Activated T-cell treated with anti-CD3 and anti-CD28 coated beads, Interleukin-2, amount 50 U/mL, for 24 hours (primary cell): ENCODE measurements at places on chromosomes 6 and 20.
A peak's percentile ranks its signal among the peaks of the same experiment; 100 is the strongest.

DNA sequence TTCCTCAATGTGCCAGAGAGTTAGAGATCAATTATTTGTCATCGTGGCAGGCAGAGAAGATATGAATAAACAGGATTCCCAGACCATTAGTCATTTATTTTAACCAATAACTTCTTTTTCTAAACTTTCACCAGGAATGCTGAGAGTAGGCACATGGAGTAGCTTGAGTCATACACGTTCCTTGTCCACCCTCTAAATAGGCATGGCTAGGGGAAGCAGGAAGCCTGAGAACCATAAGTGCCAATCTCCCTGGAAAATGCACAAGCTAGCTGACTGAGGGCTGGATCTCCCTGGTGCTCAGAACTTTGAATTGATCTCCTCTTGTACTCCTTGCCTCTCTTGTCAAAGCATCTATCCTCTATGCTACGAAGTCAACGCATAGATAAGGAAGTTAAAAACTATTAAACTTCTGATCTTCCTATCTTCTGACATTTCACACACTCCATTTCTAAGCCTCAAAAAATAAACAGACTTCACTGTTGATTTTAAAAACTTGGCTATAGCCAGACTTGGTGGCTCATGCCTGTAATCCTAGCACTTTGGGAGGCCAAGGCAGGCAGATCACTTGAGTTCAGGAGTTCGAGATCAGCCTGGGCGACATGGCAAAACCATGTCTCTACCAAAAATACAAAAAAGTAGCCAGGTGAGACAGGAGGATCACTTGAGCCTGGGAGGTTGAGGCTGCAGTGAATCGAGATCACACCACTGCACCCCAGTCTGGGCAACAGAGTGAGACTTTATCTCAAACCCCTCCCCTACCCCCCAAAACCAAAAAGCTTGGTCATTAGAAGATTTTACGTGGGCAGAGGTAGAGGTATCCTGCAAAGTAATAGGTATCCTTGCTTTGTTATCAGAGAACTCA, 11.8 kb downstream of the ADTRP start:
- no peak for DNase-seq
- H3K27me3 ChIP-seq = peaks cover 3% of the 10 kb centered on the region
- no peak overlapping the region for H3K4me3 ChIP-seq
- peak overlapping the region; percentile 59 for H3K27ac ChIP-seq

GRCh38 chr6:21149470-21149869, 444.1 kb upstream of the SOX4 start:
- no peak for DNase-seq
- no peak overlapping the region for H3K27ac ChIP-seq
- H3K4me1 ChIP-seq = no peaks in the 10 kb centered on the region
- H3K4me3 ChIP-seq = no peak overlapping the region

GRCh38 chr6:125985979-125986300, 400 bp upstream of the TRMT11 start:
- no peak for DNase-seq
- H3K27me3 ChIP-seq = no peaks in the 10 kb centered on the region
- peaks cover 11% of the 10 kb centered on the region for H3K36me3 ChIP-seq
- no peak overlapping the region for H3K4me3 ChIP-seq
- no peak overlapping the region for H3K27ac ChIP-seq

DNA sequence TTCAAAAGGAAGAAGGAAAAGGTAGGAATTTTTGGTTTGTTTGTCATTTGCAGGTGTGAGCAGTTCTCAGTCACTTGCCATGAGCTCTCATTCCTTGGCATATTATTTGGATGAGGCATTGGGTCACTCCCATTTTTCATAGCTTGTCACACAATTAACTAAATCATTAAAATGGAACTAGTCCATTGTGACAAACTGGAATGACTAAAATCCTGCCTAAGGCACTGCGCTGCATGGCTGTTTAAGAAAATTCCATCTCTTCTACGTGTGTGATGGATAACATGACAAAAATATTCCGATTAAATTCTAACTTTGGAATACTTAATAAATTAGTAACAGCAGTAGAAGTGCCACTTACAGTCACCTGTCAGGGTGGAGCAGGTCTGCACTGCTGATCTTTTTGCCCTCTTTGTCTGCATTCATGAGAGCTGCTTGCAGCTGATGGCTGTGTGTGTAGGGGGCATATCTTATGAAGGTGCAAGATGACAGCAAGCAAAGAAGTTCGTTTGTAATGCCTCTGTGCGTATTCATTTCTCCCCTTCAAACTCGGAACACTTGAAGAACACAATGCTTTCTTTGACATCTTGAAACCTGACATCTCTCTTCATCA, 1292.6 kb upstream of the MAP3K7 start:
- H3K27me3 ChIP-seq = no peaks in the 10 kb centered on the region
- H3K4me3 ChIP-seq = no peak overlapping the region
- no peak for DNase-seq
- no peaks in the 10 kb centered on the region for H3K4me1 ChIP-seq

DNA sequence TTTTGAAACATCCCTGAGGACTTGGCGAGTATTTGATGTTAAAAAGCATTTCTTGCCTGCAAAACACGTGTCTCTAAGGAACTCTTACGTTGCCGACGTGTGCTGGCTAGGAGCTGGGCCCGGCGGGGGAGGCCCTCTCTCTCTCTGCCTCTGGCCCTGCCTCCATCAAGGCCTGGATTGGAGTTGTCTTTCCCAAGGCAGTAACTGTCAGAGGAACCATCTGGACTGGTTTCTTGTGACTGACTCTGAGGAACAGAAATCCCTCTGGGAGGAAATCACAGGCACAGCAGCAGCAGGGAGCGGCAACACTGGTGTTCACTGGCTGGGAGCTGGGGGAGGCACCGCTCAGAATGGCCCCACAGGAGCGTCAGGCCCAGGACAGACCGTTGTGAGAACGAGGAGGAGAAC, 244.2 kb downstream of the NRN1 start:
- no peaks in the 10 kb centered on the region for H3K27me3 ChIP-seq
- no peak overlapping the region for H3K4me3 ChIP-seq
- no peak for DNase-seq
- peaks cover 9% of the 10 kb centered on the region for H3K36me3 ChIP-seq

GRCh38 chr6:157592541-157592940, 211.6 kb downstream of the ZDHHC14 start:
- H3K4me1 ChIP-seq = peaks cover 2% of the 10 kb centered on the region
- DNase-seq = no peak
- no peaks in the 10 kb centered on the region for H3K27me3 ChIP-seq
- peaks cover 6% of the 10 kb centered on the region for H3K36me3 ChIP-seq
- H3K4me3 ChIP-seq = no peak overlapping the region
- no peak overlapping the region for H3K27ac ChIP-seq

DNA sequence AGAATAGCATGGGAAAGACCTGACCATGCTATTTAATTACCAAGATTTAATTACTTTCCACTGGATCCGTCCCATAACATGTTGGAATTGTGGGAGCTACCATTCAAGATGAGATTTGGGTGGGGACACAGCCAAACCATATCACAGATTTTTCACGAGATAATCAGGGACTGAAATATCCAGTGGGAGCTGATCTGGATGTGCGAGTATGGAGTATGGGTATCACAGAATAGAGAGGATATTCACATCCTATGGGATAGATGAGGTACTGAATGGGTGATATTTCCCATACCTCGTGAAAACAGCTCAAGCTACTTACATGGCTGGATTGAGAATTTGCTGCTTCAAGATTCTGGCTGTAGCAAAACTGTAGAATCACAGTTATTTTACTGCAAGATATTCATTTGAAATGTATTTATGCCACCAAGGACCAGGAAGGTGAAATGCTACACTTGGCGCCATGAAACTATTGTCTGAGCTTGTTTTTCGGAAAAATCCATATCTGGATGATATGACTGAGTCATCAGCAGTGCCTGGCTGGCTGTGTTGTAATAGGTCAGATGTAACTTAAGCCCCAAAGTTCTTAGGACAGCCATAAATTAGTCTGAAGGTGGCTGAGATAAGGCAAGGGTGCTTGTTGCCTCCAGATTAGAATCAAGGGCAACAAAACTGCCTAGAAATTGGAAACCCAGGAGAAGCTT, 29.8 kb downstream of the KCNS1 start:
- DNase-seq = no peak
- H3K27me3 ChIP-seq = no peaks in the 10 kb centered on the region
- no peak overlapping the region for H3K4me3 ChIP-seq
- peaks cover 91% of the 10 kb centered on the region for H3K36me3 ChIP-seq
- peaks cover 64% of the 10 kb centered on the region for H3K4me1 ChIP-seq
- H3K27ac ChIP-seq = peak overlapping the region; percentile 73

DNA sequence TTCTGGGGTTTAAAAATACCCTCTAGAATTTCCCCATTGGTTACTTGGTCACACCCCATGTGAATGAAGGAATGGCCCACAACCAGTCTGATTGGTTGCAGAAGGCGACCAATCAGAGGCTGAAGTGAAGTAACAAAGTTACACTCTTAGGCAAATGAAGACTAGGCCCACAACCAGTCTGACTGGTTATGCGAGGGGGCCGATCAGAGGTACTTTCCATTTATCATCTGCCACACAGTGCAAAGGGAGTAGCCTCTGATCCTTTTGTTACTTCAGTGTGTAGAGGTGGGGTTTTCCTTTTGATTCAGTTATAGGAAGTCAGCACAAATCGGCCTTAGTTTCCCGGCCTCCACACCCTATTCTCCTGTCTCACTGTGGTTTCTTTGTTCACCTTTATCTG, 61.2 kb upstream of the SGK1 start:
- peaks cover 27% of the 10 kb centered on the region for H3K4me1 ChIP-seq
- H3K4me3 ChIP-seq = no peak overlapping the region
- peak; percentile 34 for DNase-seq
- H3K36me3 ChIP-seq = no peaks in the 10 kb centered on the region
- peak overlapping the region; percentile 88 for H3K27ac ChIP-seq

DNA sequence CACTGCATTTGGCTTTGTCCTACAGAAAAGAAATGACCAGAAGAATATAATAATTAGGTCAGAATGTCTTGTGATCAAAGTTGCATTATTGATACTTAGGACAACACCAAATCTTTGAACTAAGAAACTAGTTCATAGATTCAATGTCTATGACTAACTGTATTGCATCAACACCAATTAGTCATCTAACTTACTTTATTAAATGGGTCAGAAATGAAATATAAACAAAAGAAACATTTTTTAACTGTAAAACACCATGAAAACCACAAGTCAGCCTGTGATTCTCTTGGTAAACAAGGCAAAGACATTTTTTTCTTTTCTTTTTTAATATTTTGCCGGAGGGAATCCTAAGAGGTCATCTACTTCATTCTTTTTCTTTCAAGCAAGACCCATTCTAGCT, 114.1 kb upstream of the HDDC2 start:
- H3K36me3 ChIP-seq = no peaks in the 10 kb centered on the region
- no peak for DNase-seq
- H3K27ac ChIP-seq = no peak overlapping the region
- H3K4me1 ChIP-seq = no peaks in the 10 kb centered on the region

GRCh38 chr20:10385850-10386544, 48.0 kb downstream of the MKKS start:
- DNase-seq = no peak
- peaks cover 2% of the 10 kb centered on the region for H3K27me3 ChIP-seq
- no peak overlapping the region for H3K4me3 ChIP-seq

DNA sequence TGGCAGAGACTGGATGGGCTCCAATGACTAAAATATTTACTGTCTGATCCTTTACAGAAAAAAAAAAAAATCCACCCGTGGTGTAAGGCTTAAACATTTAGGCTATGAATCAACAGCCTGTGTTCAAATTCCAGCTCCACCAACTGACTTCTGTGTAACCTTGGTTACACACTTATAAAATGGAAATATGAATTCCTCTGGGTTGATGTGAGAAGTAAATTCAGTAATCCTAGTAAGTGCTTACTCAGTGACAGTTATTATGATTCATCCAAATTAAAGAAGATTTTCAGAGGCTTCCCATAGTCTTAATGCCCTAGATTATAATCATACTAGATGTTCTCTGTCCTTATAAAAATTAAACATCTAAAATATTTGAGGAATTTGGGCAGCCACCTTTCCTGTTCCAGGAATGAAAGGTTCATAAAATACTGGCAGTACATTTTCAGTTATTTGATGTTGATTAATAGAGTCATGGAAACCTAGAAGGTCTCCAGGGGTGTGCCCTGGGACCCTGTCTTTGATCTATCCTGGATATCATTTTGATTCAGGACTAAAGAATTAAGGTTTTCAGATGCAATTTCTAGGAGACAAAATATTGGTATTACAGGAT, 180.3 kb upstream of the ZNF217 start:
- no peak overlapping the region for H3K4me3 ChIP-seq
- H3K27me3 ChIP-seq = no peaks in the 10 kb centered on the region
- no peak for DNase-seq
- peaks cover 16% of the 10 kb centered on the region for H3K4me1 ChIP-seq

DNA sequence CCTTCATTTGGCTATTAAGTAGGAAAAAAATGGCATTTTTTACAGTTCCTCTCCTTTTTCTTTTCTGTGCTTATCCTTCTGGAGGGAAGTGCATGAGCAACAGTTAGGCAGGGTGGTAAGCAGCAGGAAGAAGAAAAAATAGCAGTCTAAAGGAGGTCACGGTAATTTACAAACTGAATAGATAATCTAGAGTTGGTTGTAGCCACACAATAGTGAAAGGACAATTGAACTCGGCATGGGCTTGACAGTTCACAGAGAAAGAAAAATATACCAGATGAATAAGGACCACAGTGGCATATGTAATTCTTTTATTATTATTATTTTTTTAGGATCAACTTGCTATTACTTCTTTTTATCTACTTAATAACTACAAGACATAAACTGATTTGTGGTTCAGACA, 358.6 kb downstream of the BTBD9 start:
- H3K27ac ChIP-seq = no peak overlapping the region
- H3K36me3 ChIP-seq = peaks cover 21% of the 10 kb centered on the region
- no peak overlapping the region for H3K4me3 ChIP-seq

- H3K4me1 ChIP-seq = no peaks in the 10 kb centered on the region
- H3K36me3 ChIP-seq = no peaks in the 10 kb centered on the region
- H3K4me3 ChIP-seq = no peak overlapping the region
- no peak for DNase-seq
- H3K27ac ChIP-seq = no peak overlapping the region
Observed at GRCh38 chr20:14845199-14846160, 508.1 kb upstream of the FLRT3 start.

- H3K36me3 ChIP-seq = no peaks in the 10 kb centered on the region
- no peak overlapping the region for H3K27ac ChIP-seq
Observed at GRCh38 chr6:125533710-125534397, 215.6 kb upstream of the HEY2 start.

DNA sequence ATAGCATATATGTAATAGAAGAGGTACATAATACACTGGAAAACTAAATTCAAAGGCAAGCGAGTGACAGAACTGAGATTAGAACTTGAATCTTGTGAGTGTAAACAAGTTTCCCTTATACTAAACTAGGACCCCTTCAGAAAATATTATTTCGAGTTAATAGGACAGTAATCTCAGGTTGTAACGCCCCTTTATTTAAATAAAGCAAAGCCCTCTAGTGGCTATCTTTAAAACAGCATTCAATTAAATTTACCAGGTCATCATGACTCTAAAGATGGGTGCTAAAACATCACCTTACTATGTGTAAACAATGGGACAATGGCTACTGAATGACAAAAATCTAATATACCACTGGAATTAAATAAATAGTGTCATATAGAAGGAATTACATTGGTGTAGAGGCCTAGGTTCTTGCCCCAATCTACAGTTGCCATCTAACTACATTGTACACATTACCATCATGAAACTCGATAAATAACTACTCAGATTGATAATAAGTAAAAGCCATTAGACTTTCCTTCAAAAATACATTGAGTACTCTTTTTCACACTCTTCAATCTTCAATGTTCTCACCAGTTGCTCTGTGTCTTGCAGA, 255.4 kb upstream of the IRAK1BP1 start:
- no peak for DNase-seq
- H3K4me3 ChIP-seq = no peak overlapping the region
- no peak overlapping the region for H3K27ac ChIP-seq
- no peaks in the 10 kb centered on the region for H3K4me1 ChIP-seq
- H3K36me3 ChIP-seq = no peaks in the 10 kb centered on the region
- H3K27me3 ChIP-seq = no peaks in the 10 kb centered on the region
